ENCODE measurements at places on chromosomes 1 and 21.

DNA sequence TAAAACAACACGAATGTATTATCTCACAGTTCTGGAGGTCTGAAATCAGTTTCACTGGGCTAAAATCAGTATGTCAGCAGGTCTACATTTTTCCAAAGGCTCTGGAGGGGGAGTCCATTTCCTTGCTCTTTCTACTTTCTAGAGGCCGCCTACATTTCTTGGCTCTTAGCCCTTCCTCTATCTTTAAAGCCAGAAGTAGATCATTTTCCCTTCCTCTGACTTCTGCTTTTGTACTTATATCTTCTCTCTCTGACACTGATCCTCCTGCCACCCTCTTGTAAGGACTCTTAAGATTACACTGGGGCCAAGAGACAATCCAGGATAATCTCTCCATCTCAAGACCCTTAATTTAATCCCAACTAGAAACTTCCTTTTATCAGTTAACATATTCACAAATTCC lies 41.4 kb downstream of the MSH4 start:
- DNase-seq = no peak

DNA sequence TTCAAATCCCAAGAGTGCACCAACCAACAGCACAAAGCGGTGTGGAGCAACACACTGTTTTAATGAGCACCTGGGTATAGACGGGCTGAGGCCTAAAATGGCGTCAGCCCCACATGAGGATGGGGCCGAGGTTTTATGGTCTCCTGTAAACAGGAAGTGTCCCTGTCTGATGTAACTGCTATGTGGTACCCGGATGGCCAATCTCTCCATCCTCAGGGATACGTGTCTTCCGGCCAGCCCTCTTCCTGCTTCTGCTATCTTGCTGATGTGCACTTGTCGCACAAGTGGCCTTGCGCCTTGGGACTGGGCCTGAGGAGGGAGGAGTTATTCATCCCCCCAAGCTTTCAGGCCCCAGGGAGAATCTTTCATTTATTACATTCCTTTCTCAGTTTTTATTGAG lies 73.5 kb downstream of the CNST start:
- no peak for DNase-seq

GRCh38 chr1:173149887-173150286 lies 57.2 kb downstream of the TNFSF4 start:
- DNase-seq = no peak

- no peak for DNase-seq
These were observed 43.8 kb upstream of the SELENON start for GRCh38 chr1:25756215-25756614.

- DNase-seq = no peak
These were observed 9.9 kb downstream of the PSMB2 start for GRCh38 chr1:35631396-35631795.

DNA sequence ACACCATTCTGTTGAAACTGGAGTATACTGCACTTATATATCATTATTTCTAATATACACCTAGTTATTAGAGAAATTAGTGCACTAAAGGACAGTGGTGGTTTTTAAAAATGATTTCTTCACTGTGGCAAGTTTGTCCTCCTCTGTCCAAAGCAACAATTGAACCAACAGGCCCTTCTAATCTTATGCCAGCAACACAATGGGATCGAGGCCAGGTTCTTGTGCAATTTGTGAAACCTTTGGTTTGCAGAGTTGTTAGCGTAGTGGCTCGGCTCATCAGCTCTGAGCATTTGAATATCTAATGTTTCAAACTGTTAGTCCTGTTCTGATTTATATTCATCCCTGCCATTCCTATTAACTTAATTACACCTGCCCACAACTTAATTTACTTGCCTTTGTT lies 9.9 kb upstream of the LRRC39 start:
- peak; percentile 29 for DNase-seq

DNA sequence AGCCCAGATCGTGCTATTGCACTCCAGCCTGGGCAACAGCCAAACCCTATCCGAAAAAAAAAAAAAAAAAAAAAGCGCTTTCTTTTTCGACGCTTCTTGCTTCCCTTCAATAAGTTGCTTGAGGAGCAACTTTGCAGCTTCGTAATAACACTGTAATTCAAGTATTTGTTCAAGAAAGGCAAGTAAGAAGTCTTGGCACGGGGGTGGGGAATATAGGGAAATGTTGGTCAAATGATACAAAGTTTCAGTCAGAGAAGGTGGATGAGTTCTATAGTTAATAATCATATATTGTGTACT lies 871 bp upstream of the PSMA5 start:
- no peak for DNase-seq

- no peak for DNase-seq
These were observed 6.6 kb downstream of the NID1 start for GRCh38 chr1:236058141-236058934.

DNA sequence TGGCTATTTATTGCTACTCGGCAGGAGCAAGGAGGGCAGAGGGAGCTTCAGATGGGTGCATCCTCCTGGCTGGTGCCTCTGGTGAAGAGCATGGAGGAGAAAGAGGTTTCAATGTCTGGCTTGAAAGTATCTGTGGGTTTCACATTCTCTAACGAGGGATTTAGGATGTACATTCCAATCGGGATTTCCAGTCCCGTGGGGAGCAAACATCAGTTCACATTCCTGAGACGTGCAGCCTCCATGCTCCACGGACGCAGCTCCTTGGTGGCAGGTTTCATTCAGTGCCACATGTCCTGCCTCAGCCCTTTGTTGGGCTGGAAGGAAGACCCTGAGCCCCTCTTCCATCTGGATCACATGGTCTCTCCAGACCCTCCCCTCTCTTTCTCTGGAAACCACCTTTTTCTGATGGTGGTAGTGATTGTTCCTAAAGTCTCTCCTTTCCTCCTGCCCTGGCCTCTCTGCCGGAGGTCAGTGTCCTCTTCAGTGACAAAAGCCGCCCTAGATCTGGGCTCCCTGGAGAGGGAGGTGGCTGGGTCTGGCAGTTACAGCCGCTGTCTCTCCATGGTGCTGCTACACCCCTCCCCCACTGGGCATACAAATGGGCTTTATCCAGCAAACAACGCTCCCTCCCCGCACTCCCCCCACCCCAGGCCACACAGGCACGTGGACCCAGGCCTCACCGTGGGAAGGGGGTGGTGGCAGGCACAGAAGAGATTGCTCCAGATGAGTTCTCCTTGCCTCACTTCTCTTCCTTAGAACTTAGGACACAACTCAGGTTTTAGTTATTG lies 826 bp upstream of the CA14 start:
- DNase-seq = peak; percentile 91

DNA sequence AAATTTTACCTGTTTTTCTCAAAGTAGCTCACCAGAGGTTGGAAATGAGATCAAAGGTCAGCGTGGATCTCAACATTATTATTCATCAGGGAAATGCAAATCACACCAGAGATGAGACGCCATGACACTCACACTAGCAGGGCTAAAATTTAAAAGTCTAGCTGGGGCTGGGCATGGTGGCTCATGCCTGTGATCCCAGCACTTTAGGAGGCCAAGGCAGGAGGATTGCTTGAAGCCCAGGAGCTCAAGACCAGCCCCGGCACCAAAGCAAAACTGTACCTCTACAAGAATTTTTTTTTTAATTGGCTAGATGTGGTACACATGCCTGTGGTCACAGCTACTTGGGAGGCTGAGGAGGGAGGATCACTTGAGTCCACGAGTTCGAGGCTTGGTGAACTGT lies 41.4 kb upstream of the PCBP3 start:
- no peak for DNase-seq

DNA sequence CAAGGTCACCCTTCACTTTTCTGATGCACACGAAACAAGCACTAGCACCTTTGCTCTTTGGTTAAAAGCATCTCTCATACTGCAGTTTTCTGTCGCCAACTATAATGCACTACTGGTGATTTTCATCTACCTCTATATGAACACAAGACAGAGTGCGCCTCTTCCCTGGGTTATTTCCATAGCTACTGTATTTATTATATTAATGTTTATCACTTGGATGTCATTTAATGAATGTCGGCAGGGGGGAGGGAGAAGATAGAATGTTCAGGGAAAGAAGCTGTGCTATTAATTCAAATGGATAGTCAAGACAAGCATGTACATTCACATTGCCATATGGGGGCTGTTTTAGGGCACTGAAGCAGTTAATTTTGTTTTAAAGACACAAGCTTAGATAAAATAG lies 174.1 kb upstream of the SAMSN1 start:
- no peak for DNase-seq

DNA sequence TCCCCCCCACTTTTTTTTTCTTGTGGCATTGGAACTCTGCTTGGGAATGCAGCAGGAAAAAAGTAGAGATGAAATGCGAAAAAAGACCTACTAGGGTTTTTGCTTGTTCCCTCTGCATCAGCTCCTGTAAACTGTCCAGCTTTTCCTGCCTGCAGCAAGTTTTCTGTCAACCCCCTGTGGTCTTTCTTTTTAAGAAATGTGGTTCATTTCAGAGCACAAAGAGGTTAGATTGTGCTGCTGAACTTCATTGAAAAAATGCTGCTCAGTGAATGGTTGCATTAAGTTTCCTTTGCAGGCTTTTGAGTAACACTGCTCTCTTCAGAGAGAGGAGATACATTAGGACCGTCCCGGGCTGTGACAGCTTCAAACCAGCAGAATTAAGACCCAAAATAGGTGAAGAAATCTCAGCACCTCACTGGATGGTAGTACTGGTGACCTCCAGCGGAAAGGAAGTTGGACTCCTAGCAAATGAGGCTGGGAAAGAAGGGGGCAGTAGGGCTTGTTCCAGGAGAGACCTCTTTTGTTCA lies 80.7 kb downstream of the NDUFS5 start:
- DNase-seq = no peak

GRCh38 chr1:98981917-98982513 lies 22.6 kb downstream of the PLPPR5 start:
- DNase-seq = no peak

DNA sequence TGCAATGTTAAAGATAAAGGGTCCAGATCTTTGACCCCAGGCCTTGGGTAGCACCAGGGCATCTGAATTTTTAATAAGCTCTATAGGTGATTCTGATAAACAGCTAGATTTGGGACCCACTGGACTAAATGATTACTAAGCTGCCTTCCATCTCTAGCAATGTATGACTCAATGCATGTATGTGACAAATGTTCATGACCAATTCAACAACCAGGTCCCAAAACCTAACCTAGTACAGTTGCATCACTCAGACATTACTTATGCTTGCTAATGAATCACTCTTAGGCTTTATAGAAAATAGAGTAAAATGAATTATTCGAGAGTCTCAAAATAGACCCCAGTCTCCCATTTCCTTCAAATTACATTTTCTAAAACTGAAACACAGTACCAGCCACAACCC lies 35.5 kb downstream of the RCAN1 start:
- DNase-seq = no peak

DNA sequence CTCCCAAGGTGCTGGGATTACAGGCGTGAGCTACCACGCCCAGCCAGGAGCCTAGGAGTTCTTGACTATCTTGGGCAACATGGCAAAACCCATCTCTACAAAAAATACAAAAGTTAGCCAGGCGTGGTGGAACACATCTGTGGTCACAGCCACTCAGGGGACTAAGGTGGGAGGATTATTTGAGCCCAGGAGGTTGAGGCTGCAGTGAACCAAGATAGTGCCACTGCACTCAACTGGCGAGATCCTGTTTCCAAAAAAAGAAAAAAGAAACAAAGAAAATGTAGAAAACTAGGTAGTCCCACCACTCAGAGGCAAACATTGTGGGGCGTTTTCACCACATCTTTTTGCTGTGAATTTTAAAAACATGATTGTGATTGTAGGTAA lies 141.3 kb downstream of the ZZZ3 start:
- no peak for DNase-seq

- DNase-seq = no peak
These were observed 550.2 kb downstream of the LMO4 start for GRCh38 chr1:87878873-87879272.

GRCh38 chr1:37472994-37473393 lies 1.4 kb upstream of the ZC3H12A start:
- DNase-seq = no peak

GRCh38 chr1:218299416-218299815 lies 14.3 kb downstream of the RRP15 start:
- peak; percentile 24 for DNase-seq

DNA sequence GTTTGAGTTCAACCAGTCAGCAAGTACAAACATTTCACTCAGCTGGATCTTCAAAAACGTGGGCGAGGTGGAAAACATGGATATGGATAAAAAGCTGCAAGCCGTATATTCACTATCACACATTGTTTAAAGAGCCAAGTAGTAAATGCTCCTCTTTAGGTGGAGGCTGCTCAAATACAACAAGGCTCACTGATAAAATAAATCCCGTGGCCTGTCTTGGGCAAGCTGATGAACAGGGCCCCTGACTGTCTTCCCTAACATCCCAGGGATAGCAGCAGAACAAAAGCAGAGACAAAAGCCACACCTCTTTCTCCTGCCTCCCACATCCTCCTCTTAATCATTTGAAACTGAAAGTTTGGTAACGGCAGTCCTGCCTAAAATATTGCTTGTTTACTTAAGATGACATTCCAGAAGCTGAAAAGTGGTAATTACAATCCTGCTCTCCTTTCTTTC lies 357.7 kb downstream of the TTLL7 start:
- peak; percentile 4 for DNase-seq

DNA sequence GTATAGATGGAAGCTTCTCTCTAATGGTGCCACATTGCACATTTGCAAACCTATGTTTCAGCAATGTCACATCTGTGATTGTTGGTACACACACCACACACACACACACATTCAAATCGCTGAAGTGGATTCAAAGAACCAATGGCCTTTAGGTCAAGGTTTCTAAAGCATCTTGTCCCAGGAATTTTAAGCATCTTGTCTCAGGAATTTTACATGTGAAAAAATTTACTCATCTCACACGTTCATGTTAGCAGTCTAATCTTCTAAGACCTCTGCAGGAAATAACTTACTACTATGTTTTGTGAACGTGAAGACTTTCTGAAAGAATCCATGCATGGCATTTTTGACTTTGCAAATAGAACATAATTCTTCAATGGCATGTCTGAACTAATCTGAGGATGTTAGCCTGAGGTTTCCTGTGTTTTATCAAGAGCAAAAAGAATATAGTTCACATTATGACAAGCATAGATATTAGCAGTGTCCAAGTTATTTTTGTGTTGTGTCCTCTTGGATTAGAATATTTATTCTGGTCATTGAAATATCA lies 125.1 kb downstream of the CYYR1 start:
- DNase-seq = no peak

DNA sequence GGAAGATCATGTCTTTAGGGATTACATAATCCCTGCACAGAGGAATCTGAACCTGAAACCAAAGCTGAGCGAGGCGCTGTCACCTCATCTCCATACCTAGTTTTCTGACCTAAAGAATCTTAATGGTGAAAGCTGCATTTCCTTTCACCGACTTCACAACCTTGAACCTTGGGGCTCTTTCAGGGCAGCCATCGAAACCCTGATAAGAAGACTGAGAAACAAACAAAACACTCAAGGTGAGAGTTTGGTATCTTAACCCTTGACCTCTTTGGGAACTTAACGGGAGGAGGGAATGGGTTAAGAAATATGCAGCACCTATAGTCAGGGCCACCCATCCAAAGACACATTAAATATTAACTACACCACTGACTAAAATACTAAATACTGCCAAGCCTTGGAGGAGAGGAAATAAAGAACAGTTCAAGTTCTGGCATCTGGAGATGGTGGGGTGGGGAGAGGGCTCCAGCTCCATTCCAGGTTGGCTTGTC lies 2.0 kb downstream of the C1orf116 start:
- DNase-seq = no peak

DNA sequence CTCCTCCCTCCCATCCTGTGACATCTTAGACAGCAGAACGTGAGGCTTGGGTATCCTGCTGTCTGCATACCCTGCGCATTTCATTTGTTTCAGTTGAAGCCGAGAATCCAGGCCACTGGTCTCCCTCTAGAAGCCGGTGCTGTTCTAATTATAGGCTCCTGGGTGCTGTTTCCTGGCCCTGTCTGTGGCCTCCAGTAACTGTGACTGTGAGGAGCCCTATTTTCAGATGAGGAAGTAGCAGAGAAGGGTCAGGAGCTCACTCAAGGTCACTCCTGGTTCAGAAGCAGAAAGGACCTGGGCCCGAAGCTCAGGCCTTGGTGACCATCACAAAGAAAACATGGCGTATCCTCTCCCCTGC lies 24.0 kb downstream of the COQ8A start:
- no peak for DNase-seq
